AG09309 (cell line): ENCODE measurements at places on chromosomes 3 and 15.

- DNase-seq, result no peak
Measured at GRCh38 chr15:59105854-59106253, 908 bp downstream of the CCNB2 start.

DNA sequence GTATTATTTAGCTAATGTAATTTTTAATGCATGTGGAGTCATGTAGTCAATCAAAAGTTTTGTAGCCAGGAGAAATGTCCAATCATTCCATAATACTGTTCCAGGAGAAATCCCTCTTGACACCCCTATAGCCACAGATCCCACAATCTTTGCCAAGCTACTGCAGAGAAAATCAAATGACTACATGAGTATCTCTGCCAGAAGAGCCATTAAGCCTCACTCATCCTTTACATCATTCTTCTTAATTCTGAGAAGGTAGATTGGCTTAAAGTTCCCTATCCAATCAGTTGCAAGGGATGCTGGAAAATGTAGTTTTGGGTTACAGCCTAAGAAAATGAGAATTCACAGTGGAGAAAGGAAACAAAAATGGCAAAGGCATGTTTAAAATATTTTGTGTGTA, 502.1 kb downstream of the ZBBX start:
- no peak for DNase-seq

GRCh38 chr3:49165771-49166751, at the start of gene CCDC71:
TSS of gene CCDC71 (minus strand) at chr3:49166331. CDS start at chr3:49164208, 2,123 bp downstream.
- DNase-seq, result no peak

DNA sequence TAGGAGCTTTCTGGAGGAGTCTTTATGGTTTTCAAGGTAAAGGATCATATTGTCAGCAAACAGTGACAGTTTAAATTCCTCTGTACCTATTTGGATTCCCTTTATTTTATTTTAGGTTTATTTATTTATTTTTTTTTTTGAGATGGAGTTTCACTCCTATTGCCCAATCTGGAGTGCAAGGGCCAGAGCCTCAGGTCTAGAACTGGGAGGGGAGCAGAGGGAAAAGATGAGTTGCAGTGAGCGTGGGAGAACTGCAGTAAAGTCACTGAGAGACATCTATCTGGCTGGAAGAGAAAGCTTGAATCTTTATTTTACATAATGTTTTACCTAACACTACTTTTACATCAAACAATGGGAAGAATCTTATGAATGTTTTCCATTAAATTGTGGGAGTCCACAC, 49.5 kb upstream of the GK5 start:
- DNase-seq, result no peak

- DNase-seq, result no peak
Measured at GRCh38 chr3:16430717-16431630, 82.5 kb downstream of the RFTN1 start.

- DNase-seq, result no peak
Measured at GRCh38 chr15:87620393-87620792, 636.1 kb downstream of the NTRK3 start.

DNA sequence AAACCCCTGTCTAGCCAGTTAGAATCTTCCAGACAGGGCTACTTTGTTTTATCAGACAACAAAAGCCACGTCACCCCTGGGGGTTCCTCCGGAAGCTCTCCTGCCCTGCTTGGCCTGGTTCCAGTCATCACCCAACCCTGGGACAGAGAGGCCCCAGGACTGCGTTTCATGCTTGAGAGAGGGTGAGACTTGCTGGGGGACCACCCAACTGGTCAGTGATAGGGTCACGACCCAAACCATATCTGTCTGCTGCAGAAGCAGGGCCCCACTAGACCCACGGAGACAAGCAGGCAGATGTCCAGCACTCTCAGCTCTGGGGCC, 1.2 kb downstream of the NT5DC2 start:
- DNase-seq, result no peak

DNA sequence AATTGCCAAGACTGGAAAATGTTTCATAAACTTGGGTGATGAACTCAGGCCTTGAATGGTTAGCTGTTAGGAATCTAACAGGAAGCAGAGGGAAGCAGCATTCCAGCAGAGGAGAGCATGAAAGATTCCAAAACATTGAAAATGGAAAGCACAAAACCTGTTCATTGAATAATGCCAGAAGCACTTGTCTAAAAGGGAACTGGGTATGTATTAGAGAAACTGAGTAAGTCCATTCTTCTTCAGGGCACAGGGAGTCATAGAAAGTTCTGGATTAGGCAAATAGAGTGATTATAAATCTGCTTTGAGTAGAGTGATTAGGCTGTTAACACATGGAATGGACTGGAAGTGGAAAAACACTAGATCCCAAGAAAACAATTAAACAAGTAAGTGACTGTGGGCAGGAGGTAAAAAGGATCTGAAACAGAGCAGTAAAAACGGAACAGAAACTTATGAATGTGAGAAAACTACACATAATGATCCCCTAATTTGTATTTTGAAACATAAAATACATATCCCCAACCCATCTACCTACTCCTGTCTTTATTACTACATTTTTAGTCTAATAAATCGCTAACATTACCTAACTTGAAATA, 343.4 kb downstream of the TBC1D5 start:
- DNase-seq, result no peak

DNA sequence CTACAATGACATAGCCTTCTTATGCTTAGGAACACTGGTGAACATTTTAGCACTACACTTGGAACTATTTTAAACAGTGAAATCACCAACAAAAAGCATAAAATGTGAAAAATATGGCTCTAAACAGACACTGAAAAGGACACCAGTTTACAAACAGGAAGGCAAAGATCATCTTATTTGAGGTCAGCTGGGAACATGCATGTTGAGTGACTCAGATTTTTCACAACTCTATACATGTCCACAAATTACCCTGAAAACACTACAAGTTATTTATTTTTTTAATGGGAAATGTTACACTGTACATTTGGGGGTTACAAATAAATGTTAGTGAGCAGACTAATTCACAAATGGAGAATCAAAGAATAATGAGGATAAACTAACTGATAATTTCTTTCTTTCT, 12.5 kb upstream of the GK5 start:
- no peak for DNase-seq

GRCh38 chr15:62953021-62953420, 89.5 kb upstream of the TPM1 start:
- DNase-seq, result no peak

DNA sequence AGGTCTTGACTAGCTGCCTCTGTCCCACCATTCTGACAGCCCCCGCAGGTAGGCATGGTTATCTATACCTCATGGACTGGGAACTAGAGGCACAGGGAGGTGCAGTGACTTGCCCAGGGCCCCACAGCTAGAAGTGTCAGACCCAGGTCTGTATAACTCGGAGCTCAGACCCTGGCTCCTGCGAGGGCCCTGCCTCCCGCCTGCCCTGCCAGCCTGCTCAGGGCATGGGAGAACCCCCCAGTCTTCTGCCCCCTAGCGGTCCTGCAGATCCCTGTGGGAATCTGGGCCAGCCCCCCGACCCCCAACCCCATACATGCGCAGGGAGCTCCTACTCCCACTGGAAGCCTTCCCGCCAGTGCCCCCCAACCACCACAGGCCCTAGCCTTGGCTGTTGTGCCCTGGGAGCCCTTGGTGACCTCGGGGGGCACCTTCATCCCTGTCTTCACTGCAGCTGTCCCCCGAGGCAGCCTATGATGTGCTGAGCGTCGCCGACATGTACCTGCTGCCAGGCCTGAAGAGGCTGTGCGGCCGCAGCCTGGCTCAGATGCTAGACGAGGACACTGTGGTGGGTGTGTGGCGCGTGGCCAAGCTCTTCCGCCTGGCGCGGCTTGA, 6.9 kb downstream of the ABTB1 start:
- no peak for DNase-seq

DNA sequence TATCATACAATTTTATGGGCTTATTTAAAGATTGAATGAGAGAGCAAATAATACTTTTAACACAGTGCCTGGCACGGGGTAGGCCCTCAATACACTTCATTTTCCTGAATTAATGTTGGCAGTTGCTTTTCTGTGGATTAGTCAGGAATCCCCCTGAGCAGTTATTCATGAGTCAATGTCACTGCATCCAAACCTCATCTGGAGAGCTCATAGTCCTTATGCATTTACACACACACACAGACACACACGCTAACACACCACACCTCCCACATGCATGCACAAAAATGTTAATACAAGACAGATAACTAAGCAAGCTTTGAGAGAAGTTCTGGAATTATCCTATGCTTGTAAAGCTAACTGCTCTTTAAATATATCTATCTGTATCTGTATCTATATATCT, 34.0 kb upstream of the TNFAIP8L3 start:
- no peak for DNase-seq

DNA sequence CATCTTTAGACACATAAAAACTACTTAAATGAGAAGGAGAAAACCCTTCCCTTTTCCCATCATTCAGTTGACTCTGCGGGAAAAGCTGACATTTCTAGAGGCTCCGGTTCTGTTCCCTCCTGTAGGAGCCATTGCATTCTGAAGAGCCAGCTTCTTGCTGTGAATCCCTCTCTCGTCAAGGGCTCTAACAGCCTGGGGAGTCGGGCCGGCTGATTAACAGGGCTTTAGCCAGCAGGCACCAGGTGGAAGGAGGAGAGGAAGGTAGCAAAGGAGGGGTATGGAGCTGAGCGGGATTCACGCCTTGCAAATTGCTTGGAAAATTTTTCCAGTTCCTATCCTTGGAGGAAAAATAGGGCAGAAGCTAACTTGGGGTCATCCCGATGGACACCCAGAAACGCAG, 108.3 kb upstream of the UBE2E1 start:
- DNase-seq, result no peak

DNA sequence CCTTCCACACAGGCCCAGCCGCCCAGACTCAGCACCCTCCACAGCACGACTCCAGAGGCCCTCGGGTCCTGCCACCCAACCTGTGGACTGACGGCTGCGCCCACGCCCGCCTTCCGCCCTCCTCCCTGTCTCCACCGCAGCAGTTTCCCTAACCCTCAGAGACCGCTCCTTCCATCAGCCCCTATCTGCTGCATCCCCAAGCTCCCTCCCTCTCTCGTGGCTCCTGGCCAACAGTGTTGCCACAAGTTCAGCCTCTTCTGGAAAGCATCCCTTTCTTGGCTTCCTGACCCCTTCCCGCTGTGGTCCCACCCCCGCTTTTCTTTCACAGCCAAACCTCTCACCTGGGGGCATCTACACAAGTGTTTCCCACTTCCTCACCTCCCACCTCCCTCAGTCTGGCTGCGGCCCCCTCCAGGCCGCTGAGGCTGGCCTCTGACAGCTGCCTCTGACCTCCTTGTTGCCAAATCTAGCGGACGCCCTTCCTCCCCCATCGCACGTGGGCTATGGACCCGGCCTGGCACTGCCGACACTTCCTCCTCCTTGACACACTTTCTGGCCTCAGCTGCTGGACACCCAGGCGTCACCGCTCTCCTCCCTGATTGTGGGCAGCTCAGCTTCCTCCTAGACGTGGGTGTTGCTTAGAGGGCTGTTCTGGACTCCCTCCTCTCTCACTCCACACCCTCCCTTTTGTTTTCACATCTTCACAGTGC, 168.8 kb upstream of the TLE3 start:
- DNase-seq, result no peak

DNA sequence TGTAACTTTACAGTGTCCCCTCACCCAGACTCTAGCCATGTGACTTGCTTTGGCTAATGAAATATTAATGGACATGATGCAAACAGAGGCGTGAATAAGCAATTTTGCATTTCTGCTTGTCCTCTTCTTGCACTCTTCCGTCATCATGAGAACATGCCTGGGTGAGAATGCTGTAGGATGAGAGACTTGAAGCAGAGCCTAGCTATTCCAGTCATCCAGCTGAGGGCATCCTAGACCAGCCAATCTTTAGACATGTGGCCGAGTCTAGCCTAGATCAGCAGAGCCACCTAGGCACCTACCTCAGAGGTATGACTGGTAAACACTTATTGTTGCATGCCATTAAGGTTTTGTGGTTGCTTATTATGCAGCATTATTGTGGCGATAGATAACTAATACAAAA, 450.5 kb upstream of the AZI2 start:
- DNase-seq, result no peak

DNA sequence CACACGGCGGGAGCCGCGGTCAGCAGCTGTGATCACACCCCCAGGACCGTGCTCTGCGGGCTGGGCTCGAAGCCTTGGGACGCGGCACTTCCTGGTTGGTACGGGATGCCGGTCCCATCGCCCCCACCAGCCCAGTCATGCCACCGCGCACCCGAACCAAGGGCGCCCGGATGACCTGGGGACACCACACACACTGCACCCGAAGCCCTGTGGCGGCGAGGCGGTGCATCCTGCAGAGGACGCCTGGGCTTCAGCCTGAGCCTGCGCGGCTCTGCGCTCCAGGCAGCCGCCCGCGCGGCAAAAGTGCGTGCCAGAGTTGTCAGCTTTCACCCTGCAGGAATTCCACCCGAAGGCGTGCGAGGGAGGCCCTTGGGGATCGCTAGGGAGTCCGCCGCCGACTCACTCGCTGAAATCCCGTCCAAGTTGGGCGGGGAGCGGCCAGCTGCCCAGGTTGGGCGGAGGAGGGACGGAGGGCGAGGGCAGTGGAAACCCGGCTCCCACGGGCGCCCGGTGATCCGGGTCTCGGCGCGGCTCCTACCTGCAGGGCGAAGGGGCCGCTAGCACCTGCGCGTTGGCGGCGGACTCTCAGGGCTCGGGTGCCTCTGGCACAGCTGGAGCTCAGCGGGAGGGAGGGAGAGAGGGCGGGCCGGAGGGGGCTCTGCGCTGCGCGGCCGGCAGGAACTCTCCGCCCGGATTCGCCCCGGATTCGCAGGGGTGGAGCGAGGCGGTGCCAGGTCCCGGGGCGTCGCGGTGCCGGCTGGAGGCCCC, at the start of gene PLD1:
Gene PLD1 (minus strand): TSS at position 623 of the 768 bp plus-strand sequence. CDS start 72,432 bp downstream, outside the sequence.
- peak; percentile 91 for DNase-seq

DNA sequence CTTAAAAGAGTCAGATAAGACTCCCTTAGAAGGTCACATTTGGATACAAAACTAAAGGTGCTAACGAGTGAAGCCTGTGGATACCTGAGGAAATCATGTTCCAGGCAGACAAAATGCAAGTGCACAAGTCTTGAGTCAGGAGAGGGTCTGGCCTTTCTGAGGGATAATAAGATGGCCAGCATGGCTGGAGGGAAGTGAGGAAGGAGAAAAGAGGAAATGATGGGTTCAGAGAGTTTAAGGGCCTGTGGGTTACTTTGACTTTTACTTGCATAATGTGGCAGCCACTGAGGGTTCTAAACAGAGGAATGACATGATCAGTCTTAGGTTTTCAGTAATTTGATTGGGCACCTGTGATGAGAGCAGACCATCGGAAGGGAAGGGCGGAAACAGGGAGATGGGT, 3.5 kb upstream of the ROPN1B start:
- DNase-seq, result no peak

DNA sequence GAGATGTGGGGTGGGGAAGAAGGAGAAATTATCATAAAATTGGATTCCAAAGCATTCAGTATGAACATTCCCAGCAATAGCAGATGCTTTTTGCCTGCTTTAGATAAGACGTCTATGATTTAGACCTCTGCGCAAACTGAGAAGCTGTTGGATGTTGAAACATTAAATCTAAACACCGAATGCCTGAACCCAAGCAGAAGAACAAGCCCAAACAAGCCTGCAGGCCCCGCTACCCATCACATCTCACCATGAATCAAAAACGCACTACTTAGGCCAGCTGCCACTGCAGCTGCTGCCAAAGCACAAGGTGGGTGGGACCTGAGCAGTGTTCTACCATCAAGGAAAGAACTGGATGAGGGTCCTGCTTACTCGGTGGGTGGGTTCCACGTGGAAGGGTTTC, 24.4 kb upstream of the THBS1 start:
- no peak for DNase-seq

- no peak for DNase-seq
Measured at GRCh38 chr15:67166280-67167009, 88.0 kb downstream of the AAGAB start.
